Activated CD8-positive, alpha-beta T cell treated with anti-CD3 and anti-CD28 coated beads, Interleukin-2, amount 10 ng/mL, durations not matched to agents 7 days and 5 days (primary cell): ENCODE measurements at places on chromosomes 3 and 15. TPM values are rescaled to one million over a fixed set of nuclear protein-coding genes. Genes with fewer than 3 reads are reported as not detected.

DNA sequence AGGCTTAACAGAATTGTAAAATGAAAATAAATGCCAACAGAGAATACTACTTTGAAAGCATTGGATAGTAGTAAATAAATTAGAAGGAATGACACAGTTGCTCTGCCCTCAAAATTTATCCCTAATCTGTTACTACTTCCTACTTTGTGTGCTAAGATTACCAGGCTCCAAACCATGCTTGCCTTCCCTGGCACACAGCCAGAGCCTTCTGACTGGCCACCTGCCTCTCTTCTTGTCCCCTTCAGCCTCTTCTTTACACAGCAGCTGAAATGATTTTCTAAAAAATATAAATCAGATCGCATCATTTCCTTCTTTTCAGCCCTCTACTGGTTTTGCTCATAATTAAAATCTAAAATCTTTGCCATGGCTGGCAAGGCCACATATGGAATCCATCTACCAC is 334.1 kb downstream of the FHIT start:
- no peak for DNase-seq
- no peaks in the 10 kb centered on the region for H3K36me3 ChIP-seq
- H3K27me3 ChIP-seq = no peaks in the 10 kb centered on the region
- H3K4me3 ChIP-seq = no peak overlapping the region
- no peaks in the 10 kb centered on the region for H3K4me1 ChIP-seq
- no peak overlapping the region for H3K27ac ChIP-seq

DNA sequence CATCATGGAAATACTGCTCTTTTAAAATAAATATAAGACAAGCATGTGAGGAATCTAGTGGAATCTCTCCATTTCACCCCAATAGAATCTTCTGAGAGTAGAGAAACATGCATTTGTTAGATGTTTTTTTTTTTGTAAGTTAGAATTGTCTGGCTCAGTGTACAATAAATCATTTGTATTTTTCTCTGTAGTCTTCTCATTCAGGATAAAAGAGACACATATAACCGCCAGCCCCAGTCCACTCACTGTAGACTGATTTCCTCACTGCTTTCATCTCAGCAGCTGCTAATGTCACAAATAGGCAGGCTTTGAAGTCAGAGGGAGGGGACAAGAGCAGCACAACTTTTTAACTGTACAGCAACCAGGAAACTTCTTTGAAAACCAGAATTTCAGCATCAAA is 140.2 kb upstream of the RBMS3 start:
- no peak for DNase-seq
- no peaks in the 10 kb centered on the region for H3K27me3 ChIP-seq
- no peak overlapping the region for H3K27ac ChIP-seq
- no peaks in the 10 kb centered on the region for H3K36me3 ChIP-seq

DNA sequence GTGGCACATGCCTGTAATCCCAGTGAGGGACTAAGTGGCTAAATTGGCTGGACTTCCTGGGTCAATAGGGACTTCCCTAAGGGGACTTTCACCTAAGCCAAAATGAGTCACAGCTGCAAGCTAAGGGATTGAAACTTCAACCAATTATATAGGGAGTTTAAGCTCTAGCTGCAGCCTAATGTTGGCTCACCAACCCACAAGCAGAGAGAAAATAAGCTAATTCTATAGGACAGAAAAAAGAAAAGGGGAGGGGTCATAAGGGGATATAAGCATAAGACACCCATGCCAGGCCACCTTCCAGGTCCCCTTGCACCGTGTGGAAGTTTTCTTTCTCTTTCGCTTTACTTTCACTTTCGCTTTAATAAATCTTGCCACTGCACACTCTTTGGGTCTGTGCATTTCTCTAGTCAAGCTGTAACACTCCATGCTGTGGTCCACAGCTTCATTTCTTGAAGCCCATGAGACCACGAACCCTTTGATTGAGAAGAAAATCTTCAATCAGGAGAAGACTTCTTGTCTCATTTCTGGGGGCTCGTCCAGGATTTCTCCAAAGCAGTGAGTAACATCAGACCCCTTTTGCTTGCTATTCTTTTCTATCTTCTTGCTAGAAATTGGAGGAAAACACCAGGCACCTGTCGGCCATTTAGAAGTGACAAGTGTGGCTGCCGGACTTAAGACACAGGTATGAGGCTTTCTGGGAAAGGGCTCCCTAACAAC is 192.3 kb downstream of the IGSF11 start:
- no peak overlapping the region for H3K27ac ChIP-seq
- H3K4me3 ChIP-seq = no peak overlapping the region
- no peaks in the 10 kb centered on the region for H3K4me1 ChIP-seq

Gene POLQ
- total RNA-seq = 35.6 TPM

DNA sequence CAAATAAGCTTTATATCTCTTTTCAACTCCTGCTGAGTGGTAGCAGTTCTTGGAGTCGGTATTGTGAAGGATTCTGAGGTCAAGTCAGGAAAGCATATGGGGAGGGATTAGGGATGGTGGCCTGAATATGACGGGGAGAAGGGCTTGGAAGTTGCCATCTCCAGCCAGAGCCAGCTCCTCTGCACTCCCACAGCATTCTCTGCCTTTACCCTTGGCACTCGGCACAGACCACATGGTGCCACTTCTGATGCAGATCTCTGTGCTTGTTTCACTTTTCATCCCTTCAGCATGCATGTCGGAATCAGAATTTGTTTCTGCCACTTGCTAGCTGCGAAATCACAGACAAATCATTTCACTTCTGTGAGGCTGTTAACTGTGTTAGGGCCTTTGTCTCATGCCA is 52.5 kb downstream of the RAB11A start:
- H3K27ac ChIP-seq = no peak overlapping the region
- no peak overlapping the region for H3K4me3 ChIP-seq
- H3K27me3 ChIP-seq = no peaks in the 10 kb centered on the region
- H3K36me3 ChIP-seq = no peaks in the 10 kb centered on the region
- peaks cover 10% of the 10 kb centered on the region for H3K4me1 ChIP-seq
- DNase-seq = no peak

Gene EHHADH
- total RNA-seq = 4.8 TPM

DNA sequence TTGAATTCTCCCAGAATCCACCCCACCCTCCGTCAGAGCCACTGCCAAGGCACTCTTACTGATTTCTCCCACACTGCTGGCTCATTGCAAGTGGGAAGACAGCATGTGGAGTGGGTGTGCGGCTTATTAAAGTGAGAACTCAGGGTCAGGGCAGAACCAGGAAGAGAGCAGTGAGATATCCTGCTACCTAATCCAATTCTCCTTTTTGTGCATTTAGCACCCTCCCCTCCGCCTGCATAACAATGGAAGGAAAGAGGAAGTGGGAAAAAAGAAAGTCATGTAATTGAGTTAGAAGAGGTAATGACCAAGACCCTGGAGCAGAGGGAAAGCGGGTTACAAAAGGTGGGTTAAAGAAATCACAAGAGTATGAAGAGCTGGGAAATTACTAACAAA is 27.8 kb upstream of the PIK3CB start:
- H3K36me3 ChIP-seq = no peaks in the 10 kb centered on the region
- DNase-seq = no peak
- H3K4me1 ChIP-seq = no peaks in the 10 kb centered on the region
- no peaks in the 10 kb centered on the region for H3K27me3 ChIP-seq
- H3K27ac ChIP-seq = no peak overlapping the region

Gene C2CD4B
- not detected for total RNA-seq

DNA sequence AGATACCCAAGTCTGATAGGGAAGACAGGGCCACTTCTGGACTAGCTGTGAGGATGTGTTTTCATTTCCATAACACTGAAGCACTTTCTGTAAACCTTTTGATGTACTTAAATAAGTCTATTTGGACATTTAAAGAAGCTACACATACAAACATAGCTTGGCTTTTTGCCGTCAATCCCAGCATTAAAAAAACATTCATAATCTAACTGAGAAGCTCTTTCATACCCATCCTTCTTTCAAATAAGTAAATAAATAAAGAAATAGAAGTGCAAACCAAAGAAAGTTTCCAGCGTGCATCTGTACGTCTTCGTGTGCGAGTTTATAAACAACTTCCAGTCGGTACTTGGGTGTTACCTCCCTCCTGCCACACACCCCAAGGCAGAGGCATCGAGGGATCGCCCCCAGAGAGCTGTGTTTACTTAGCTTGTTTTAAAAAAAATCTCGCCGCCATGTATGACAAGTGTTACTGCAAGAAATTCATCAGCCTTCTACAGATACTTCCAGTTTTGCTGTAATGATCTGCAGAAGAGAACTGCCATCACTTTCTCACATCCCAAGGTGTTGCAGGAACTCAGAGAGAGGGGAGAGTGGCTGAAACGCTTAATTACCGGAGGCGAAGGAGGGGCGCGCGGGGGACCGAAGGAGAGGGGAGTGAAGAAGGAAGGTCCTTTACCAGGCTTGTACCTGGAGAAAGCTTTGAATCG is 9.0 kb upstream of the MEIS2 start:
- H3K27me3 ChIP-seq = peaks cover 71% of the 10 kb centered on the region
- no peak overlapping the region for H3K27ac ChIP-seq
- DNase-seq = no peak
- peaks cover 7% of the 10 kb centered on the region for H3K36me3 ChIP-seq
- peaks cover 9% of the 10 kb centered on the region for H3K4me1 ChIP-seq

Gene PTH1R
- not detected for total RNA-seq

- H3K27me3 ChIP-seq = no peaks in the 10 kb centered on the region
- DNase-seq = no peak
- no peaks in the 10 kb centered on the region for H3K4me1 ChIP-seq
- no peak overlapping the region for H3K4me3 ChIP-seq
These were observed 928.7 kb downstream of the DIPK2A start for GRCh38 chr3:144900366-144900765.

DNA sequence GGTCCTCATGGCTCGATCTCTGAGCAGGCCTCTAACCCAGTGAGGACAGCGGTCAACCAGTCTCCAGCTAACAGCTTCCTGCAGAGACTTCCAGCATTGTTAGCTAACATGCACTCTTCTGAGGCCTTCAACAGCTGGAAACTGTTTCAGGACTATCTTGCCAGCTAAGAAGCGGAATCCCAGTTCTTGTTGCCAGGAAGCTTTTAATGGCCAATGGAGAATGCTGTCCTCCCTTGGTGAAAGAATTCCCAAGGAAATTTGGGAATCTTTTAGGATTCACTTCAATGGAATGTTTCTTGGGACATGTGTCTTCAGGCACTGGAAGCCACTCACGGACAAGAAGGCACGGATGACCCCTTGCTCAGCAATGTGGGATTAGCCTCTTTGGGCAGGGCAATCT is 91.7 kb downstream of the CEMIP start:
- DNase-seq = no peak
- peaks cover 7% of the 10 kb centered on the region for H3K27me3 ChIP-seq
- no peaks in the 10 kb centered on the region for H3K36me3 ChIP-seq
- no peaks in the 10 kb centered on the region for H3K4me1 ChIP-seq
- H3K27ac ChIP-seq = no peak overlapping the region
- H3K4me3 ChIP-seq = no peak overlapping the region

- no peak for DNase-seq
- peak overlapping the region; percentile 86 for H3K27ac ChIP-seq
- H3K27me3 ChIP-seq = no peaks in the 10 kb centered on the region
These were observed 92.2 kb downstream of the KLHL25 start for GRCh38 chr15:85702321-85703101.

- no peak overlapping the region for H3K27ac ChIP-seq
- peaks cover 13% of the 10 kb centered on the region for H3K27me3 ChIP-seq
- peak; percentile 11 for DNase-seq
- H3K4me1 ChIP-seq = no peaks in the 10 kb centered on the region
- no peaks in the 10 kb centered on the region for H3K36me3 ChIP-seq
- no peak overlapping the region for H3K4me3 ChIP-seq
These were observed 12.2 kb upstream of the XYLB start for GRCh38 chr3:38334142-38335055.

DNA sequence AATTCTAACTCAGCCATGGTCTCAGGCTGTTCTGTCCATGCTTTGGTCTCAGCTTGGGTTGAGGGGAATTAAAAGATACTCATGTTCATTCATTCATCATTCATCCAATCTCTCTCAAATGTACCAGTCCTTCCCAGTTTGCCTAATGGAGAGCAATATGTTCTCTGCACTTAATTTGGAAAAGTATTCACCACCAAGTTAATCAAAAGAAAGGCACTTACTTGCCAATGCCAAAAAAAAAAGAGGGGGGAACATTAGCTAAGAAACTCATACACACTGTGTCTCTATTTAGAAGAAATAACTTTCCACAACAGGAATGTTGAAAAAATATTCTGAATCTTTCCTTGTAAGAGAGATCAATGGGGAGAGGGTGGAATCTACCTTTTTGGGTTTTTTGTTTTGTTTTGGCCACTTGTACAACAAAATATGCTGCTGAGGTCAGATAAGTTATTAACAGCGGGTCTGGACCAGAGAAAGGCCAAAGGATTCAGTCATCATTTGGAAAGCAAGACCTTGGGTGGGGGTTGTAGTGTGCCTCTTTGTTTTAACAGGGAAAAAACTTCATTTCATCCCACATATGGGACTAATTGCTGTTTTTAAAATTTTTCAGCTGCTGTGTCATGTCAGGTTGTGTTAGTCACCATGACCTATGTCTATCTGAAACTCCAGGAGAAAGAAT is 152.3 kb downstream of the FBN1 start:
- no peak overlapping the region for H3K4me3 ChIP-seq
- H3K36me3 ChIP-seq = no peaks in the 10 kb centered on the region
- no peak for DNase-seq
- no peaks in the 10 kb centered on the region for H3K27me3 ChIP-seq
- no peak overlapping the region for H3K27ac ChIP-seq

Gene STAC
- not detected for total RNA-seq

DNA sequence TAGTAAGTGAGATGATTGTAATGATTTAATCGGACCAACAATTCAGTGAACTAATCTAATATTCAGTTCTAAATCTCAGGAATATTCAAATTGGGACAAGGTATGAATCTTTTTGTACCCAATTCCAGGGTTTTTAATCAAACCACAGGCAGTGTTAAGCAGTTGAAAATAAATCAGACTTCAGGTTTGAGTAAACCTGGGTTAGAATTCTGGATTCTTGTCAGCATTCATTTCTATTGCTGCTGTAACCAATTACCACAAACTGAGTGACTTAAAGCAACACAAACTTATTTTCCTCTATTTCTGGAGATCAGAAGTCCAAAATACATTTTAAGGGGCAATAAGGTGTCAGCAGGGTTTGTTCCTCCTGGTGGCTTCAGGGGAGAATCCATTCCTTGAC is 208.4 kb upstream of the ZPLD1 start:
- peaks cover 12% of the 10 kb centered on the region for H3K27me3 ChIP-seq
- H3K4me3 ChIP-seq = no peak overlapping the region
- peaks cover 35% of the 10 kb centered on the region for H3K4me1 ChIP-seq
- H3K27ac ChIP-seq = no peak overlapping the region

DNA sequence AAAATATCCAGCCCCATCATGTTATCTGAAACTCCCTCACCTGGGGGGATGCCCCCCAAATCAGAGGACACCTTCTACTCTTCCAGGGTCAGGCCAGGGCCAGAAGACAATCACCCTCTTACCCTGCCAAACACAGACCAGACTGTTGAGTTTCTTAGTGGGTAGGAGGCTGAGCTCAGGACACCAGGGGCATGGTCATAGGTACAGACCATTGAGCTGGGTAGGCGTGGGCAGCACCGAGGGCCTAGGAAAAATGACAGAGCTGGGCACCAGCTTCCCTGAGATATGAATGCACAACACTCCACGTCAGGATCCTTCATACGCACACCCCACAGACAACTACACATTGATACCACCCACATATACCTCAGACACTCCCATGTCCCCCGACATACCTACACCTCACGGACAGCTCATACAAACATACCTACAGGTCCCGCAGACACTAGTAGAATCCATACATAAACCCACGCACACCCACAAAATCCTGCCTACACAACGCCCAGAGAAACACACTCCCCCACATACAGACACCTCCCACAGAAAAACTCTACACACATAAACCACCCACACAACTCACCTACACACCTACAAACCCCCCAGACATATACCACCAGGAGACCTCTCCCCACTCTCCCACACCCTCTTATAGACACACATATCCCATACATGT is 11.8 kb downstream of the AP3B2 start:
- no peak for DNase-seq
- H3K27ac ChIP-seq = no peak overlapping the region
- H3K4me3 ChIP-seq = no peak overlapping the region
- H3K4me1 ChIP-seq = no peaks in the 10 kb centered on the region
- H3K27me3 ChIP-seq = no peaks in the 10 kb centered on the region
